ENCODE measurements at places on chromosomes 16 and 17.

GRCh38 chr17:62307196-62307595, 73.2 kb upstream of the EFCAB3 start:
- no peak for DNase-seq

DNA sequence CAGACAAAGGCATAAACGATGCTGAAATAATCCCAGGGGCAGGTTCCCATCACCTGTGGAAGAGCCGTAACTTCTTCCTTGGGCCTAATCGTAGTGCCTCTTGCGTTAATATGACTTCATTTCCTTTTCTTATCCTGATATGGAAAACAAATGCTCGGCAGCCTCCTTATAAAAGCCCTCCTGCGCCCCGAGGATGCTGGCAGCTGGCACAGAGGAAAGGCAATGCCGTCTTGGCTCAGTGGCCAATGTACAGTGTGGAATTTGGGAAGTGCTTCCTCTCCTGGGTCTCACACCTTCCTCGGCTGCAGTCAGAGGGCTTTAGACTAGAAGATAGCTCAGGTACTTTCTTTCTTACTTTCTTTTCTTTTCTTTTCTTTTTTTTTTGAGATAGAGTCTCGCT, 3.4 kb downstream of the SCN4A start:
- DNase-seq = no peak

- DNase-seq = no peak
These were observed 317.2 kb upstream of the MYOCD start for GRCh38 chr17:12348476-12348875.

DNA sequence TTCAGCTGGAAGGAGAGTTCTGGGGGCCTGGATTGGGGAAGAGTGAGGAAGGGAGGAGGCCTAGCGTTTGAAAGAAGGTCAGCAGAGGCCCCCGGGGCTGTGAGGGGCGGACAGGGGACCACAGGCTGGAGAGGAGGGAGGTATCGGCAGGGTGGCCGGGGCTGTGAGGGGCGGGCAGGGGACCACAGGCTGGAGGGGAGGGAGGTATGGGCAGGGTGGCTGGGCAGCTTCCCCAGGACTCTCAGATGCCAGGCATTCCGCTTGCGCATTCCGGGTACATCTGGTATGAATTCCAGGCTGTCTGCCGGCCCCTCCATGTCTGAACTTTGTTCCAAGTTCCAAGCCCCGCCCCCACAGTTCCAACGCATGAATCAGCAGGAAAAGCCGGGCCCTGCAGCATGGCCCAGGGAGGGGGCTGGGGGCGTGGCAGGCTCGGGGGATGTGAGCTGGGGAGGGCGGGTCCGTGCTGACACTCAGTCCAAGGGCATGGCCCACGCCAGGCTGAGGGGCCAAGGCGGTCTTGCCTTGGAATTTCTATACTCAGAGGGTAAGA, 4.3 kb upstream of the TLCD2 start:
- DNase-seq = no peak

- DNase-seq = no peak
These were observed 41.4 kb upstream of the ANKFN1 start for GRCh38 chr17:56111706-56112485.

GRCh38 chr16:49494474-49494873, 120.9 kb downstream of the C16orf78 start:
- DNase-seq = no peak

DNA sequence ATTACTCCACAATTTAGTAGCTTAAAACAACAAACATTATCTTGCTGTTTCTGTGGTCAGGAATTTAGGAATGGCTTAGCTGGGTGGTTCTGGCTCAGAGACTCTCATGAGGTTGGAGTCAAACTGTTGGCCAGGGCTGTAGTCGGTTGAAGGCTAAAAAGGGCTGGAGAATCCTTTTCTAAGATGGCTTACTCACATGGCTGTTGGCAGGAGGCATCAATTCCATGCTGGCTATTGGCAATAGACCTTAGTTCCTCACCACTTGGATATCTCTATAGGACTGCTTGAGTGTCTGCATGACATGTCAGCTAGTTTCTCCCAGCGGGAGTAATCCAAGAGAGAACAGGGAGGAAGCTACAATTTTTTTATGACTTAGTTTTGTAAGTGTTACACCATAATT, 6.6 kb upstream of the EFCAB13 start:
- no peak for DNase-seq

DNA sequence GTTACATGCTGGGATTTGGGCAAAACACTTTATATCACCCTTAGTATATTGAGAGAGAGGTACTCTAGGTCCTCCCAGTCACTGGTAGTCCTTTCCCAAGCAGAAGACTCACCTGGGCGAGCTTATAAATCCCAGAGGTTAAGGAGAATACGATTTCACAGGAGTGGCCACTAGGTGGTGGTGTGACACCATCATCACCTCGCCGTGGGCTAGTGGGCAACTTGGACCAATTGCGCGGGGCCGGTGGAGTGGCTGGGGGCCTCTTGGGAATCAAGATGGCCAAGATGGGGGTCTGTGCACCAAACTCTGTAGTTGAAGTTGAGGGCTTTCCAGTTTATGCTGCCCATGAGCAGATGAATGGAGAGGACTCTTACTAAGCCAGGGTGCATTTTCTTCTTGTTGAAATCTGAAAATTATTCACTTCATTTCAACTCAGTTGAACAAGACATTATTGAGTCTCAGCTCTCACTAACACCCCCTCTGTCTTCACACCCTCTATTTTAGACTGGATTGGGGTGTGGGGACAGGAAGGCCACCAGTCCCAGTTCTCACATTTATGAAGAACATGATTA, 38.2 kb upstream of the PIRT start:
- DNase-seq = no peak

DNA sequence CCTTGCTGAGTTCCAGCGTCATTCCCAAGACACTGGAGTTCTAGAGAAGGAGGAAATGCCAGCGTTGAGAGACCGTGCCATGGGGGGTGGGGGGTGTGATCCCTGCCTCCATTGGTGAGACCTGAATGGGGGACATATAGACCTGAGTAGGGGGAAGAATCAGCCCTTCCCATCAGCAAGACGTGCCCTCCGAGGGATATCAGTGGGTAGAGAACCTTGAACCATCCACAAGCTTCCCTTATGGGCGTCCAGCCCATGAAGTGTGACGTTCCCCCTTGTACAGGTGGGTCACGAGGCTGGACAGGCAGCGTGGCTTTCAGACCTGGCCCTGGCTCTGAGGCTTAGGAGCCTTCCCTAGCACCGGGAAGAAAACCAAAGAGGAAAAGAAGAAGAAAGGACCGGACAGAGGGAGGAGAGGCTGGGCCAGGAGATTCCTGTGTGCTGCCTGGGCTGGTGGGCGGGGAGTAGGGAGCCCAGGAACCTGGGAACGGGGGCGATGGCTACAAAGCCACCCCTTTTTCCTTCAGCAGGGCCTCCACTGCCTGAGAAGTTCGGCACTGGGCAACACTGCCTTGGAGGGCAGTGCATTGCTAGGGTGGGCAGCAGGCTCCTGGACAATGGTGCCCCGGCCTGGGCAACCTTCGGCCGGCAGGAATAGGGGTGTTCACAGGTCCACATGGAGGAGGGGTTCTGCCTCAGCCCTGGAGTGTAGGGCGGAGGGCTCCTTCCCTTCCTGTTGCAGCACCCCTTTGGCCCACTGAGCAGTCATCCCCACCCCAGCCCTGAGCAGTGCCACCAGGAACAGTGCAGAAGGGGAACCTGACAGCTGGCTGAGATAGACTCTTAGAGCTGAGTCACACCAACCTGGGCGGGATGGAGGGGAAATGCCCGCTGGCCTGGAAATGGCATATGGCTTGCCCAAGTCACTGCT, 7.2 kb downstream of the RAB11FIP4 start:
- no peak for DNase-seq

GRCh38 chr17:7849751-7850504, 4.9 kb upstream of the TMEM88 start:
- no peak for DNase-seq

- no peak for DNase-seq
These were observed 57.4 kb downstream of the C16orf78 start for GRCh38 chr16:49431040-49431439.

- DNase-seq = no peak
These were observed 22.7 kb downstream of the CYTH1 start for GRCh38 chr17:78759203-78759968.

GRCh38 chr17:82278786-82279391, 5.4 kb upstream of the CSNK1D start:
- DNase-seq = no peak

DNA sequence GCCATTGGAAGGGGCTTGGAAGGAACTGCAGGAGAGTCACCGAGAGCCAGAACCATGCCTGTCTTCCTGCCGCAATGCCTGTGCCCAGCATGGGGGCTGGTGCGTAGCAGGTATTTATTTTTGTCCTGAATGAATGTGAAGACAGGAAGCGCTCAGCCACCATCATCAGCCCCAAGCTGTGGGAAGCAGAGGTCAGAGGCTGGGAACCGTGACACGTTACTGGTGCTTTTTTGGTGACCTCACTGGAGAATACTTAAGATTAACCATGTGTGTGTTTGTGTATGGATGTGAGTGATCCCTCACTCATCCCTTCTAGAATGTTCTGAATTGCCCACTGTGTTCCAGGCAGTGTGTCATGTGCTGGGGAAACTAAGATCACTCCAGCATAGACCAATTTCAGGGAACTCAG, 343.8 kb downstream of the SNX29 start:
- no peak for DNase-seq

DNA sequence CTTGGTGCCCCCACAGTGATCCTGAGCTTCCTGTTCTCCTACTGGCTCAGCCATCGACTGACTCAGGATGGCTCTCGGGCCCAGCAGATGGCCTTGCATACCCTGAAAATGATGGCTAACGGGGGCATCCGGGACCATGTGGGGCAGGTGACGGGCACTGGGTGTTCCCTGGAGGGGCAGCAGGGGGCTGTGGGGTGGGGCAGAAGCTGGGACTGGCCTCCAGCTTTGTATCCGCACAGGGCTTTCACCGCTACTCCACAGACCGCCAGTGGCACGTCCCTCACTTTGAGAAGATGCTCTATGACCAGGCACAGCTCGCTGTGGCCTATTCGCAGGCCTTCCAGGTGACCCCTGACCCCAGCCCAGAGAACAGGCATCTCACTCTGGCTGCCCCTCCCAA, 3.0 kb downstream of the SPATA20 start:
- no peak for DNase-seq

- no peak for DNase-seq
These were observed 30.3 kb upstream of the CORO6 start for GRCh38 chr17:29652976-29653375.

GRCh38 chr17:7250695-7251627, 573 bp downstream of the CTDNEP1 start:
- DNase-seq = no peak

DNA sequence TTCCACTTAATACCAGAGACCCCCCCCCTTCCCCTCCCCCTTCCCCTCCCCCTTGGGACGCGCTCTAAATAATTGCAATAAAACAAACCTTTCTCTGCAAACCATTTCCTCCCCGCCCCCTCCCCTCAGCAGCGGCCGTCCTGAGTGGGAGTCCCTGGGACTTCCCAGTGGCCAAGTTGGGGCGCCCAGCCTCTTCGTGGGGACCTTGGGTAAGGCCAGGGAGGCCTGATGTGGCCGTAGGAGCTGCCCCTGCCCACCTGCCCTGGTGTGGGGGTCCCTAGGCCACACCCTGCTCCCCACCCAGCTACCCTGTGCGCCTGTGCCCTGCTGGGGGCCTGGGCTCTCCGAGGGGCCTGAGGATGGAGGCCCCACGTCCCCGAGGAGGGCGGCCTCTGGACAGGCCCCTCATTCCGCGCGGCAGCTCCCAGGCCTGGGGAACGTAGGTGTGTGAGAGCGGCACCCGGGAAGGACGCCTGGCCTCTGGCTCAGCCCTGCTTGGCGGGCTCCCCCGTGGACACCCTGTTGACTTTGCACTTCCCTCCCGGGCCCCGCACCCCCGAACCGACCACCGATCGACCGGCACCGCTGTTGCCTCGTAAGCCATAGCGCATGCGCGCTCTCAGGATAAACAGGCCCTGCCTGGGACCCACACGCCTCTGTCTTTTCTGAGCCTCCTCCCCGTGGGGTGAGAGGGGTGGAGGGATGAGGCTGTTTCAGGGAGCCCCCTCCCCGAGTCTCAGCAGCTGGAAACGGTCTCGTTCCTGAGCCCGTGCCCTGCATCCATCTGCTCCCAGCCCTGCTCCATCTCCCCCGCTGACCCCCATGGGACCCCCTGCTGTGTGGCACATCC, 9.0 kb downstream of the NTHL1 start:
- no peak for DNase-seq
